ENCODE measurements at places on chromosomes 13 and 19.

- no peak for DNase-seq
These were observed 3.7 kb downstream of the CALM3 start for GRCh38 chr19:46604781-46605355.

GRCh38 chr13:95298169-95298965 lies 2.9 kb downstream of the ABCC4 start:
- no peak for DNase-seq

DNA sequence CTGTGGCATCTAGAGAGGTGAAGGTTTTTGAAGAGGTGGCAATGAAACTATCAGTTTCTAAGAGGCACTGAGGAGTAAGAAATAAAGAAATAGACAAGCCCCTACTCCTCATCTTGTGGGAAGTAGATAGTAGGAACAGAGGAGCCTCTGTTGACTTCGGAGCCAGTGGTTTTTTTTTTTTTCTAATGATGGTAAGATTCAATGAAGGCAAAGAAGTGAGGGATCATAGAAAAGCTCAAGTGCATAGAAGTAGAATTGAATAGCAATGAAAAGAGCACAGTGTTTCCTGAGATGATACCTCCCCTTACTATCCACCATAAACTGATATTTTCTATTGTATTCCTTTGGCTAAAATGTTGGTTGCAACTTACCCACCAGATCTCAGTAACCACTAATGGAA lies 46.3 kb downstream of the FREM2 start:
- no peak for DNase-seq

DNA sequence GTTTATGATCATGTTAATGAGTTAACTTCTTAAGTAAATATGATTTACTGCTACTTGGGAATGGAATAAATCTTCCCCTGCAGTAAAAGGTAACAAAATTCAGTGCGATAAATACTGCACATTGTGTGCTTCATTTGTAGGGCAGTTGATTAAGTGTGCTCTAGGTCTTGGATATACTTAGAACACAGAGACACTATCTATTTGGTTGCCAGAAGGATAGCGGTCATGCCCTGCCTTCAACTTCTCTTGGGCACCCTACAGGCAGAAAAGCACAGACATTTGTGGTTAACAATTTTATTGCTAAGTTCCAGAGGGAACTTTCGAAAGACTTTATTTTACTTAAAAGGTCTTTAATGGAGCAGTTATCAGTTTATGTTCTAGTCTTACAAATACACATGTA lies 605.8 kb downstream of the PCDH9 start:
- no peak for DNase-seq

DNA sequence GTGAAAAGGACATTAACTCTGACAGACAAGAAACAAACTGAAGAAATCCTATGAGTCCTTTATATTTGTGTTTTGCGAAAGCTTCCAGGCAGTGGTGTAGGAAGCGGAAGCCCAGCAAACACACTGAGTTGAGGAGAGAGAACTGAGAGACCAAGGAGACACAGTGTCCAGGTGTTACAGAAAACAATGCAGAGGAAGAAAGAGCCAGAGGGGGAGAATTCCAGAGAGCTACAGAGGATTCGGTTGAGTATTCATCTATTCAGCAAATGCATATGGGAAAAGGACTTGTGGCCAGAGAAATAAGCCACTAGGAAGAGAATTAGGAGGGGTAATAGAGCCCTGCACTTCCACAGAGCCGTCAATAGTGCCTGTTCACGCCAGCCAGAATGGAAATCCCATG lies 183.5 kb downstream of the LIG4 start:
- DNase-seq: no peak

- no peak for DNase-seq
These were observed 214.2 kb upstream of the MAB21L1 start for GRCh38 chr13:35690581-35691207.

GRCh38 chr19:50402544-50403301 lies 16.0 kb upstream of the SPIB start:
- DNase-seq: no peak

GRCh38 chr19:18074192-18074591 lies 12.5 kb downstream of the IL12RB1 start:
- DNase-seq: no peak

DNA sequence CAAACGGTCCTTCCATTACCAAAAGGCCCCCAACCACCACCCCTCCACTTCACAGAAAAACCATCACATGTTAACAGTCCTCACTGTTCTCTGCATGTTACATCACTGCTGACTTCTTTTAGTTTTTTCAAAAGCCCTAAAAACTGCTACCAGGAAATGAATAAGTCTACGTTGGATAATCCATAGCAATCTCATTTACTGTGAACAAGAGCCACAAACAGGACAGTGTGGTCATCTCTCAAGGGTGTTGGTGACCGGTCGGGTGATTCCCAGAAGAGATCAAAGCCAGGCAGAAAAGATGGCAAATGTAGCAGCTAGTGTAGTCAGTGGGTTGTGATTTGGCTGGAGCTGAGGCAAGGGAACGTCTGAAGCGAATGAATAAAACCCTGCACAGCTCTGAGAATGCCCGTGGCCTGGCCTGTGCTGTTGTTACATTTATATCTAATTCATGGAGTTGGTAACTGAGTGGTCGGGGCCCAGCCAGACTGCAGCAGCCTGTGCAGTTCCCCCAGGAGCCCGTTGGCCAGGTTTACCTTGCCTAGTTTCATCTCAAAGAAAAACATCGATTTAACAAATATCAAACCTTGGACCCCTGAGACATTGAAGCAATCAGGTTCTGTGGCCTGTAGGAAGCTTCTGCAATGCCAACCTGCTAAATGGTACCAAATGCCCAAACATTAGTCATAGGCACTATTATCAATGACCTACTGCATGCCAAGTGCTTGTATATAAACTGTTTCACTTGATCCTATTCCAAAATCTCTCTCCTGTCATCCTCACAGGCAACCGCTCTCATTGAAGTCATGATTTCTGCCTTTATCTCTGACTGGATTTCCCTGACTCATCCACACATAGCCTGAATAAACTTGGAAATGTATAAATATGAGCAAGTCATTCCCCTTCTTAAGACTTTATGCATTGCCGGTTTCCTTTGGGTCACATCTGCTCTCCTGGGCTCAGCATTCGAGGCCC lies 153.8 kb upstream of the SERP2 start:
- no peak for DNase-seq

DNA sequence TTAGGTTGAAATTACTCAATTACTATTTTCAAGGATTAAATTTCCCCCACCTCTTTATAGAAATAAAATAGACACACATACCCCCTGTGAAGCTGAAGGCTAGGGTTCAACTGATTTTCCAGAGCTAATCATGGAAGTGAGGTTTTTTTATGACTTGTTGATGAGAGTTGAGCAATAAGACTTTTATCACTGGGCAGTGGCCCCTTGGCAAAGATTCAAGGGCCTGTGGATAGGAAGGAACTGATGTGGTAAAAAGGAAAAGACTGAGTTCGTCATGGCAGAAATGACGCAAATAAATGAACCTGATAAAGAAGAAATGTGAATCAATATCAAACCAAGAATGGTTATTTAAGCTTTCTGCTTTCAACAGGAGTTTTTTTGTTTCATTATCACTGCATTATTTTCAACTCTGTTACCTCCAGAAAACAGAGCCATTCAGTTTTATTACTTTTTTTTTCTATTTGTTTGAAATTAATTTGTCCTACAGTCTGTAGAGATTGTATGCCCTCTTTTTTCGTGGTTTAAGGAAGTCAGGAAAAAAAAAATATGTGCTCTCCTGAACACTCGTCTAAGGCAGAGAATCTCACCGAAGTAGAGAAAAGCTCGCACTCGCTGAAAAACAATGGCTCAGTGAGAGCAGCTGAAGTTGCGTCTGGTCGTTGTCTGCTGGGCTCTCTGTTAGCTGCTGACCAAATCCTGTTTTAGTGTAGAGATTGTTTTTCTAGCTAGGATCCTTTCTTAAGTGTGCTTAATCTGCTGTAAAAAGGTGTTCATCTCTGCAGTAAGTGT lies 38.9 kb downstream of the STOML3 start:
- peak; percentile 42 for DNase-seq

DNA sequence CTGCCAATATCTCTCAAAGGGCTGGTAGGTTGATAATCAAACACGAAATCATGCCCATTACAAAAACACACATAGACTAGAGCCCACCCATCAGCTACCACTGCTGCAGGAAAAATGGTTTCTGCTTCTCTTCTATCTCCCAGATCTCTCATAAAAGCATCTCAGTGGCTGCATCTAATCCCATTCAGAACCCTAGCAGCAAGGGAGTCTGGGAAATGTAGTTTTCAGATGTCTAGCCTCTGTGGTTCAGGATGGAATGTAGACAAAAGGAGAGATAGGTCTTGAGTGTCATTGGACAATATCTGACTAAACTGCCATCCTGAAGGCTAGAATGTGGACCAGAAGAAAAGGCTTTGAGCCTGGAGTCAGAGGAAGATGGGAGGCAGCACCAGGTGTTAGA lies 32.1 kb downstream of the RDH8 start:
- no peak for DNase-seq

DNA sequence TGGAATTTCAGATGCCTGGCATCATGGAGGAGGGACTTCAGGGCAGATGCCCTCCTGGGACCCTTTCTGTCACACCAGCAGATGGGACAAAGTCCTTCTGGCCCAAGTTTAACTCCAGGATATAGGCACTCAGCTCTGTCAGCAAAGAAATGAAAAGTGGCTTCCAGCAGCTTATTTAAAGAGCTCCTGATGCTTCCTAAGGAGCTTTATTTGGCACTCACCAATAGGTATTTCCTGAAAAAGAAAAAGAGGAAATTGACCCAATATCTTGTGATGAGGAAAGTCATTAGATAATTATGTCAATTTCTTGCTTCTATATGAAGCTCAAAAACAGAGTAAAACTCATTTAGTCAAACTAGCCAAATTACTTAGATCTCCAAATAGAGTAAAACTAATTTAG lies 224.6 kb downstream of the RAP2A start:
- DNase-seq: no peak

DNA sequence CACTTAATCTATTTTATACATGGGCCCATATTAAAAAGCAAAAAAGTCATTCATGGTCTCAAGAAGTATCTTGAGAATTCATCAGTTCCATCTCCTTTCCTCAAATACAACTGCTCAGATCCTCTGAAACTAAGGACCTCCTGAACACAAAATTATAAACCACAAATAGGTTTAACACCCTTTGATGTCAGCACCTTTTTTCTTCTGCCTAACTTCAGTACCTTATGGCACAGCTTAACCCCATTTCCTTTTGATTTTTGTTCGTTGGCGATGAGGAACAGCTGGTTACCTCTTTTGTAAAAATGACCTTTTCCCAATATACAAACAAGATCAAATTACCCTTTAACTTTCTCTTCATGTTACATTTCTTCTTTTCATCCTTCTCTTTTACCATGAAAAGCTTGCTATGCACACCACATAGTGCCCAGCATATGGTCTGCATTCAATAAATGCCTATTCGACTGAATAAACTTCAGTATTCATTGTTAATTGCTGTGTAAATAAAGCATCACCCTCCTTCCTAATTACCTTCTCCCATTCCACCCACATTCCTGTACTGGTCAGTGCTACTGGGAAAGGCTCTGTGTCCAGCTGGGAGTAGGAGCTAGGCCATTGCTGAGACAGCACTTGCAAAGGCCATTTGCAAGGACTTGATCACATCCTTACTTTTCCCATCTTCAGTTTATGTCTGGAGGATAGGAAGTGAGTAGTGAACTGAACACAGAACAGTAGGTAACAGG lies 317.9 kb downstream of the SHISA2 start:
- no peak for DNase-seq

DNA sequence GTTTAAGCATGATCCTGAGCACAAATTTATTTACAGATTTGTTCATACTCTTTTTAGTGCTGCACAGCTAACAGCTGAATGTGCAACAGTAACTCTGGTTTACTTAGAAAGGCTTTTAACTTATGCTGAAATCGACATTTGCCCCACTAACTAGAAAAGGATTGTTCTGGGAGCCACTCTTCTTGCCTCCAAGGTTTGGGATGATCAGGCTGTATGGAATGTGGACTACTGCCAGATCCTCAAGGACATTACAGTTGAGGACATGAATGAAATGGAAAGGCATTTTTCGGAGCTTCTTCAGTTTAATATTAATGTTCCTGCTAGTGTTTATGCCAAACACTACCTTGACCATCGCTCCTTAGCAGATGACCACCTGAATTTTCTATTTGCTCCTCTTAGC lies 16.0 kb downstream of the ZNF100 start:
- no peak for DNase-seq

DNA sequence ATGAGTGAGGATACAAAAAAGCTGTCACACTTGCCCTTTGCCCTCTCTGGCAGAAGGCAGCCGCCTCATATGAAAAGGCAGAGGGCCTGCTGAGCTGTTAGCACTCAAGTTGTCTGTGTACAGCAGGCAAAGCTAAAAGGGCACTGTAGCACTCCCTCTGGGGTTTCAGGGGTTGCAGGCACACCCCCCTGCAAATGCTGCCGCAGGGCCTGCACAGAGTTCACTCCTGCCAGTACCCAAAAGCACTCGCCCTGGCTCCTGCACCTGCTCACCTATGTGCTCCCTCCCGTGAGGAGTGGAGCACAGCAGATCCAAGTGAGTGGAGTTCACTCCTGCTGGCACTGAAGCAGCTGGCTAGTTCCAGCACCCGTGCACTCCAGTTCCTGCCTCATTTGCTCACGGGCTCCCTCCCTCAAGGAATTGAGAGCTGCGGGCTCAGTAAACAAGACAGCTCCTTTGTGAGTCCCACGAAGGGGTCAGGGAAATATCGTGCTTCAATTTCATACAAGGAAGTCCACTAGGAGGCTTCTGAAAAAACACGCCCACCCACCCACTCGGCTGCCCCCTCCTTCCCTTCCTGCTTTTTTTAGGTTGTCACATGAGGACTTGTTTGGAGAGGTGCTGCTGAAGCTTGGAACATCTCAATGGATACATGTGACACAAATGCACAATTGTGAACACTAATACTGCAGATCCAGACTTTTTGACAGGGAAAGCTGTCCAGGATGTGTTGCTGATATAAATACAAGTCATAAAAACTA lies 9.9 kb upstream of the RCBTB2 start:
- DNase-seq: no peak

DNA sequence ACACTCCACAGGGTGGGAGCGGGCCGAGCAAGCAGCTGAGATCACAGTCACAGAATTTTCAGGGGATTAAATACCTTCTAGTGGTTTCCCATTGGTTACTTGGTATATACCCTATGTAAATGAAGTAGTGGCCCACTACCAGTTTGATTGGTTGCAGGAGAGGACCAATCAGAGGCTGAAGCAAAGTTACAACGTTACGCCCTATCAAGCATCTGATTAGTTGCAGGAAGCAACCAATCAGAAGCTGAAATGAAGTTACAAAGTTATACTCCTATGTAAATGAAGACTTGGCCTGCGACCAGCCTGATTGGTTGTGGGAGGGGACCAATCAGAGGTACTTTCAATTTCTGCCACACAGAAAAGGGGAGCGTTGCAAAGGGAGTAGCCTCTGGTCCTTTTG lies 474.0 kb downstream of the COG6 start:
- DNase-seq: no peak
